IMR-90 (cell line): ENCODE measurements at places on chromosomes 16 and 17. TPM values are rescaled to one million over a fixed set of nuclear protein-coding genes. Genes with fewer than 3 reads are reported as not detected.

GRCh38 chr17:61412860-61413660 is 13.4 kb downstream of the TBX2 start:
- peak overlapping the region; percentile 89 for H3K27ac ChIP-seq
- H3K4me1 ChIP-seq, result peaks cover 33% of the 10 kb centered on the region
- peak overlapping the region; percentile 66 for H3K4me3 ChIP-seq
- no peaks in the 10 kb centered on the region for H3K27me3 ChIP-seq

The SLFN11 gene
- total RNA-seq, result 114 and 144 TPM in 2 replicates

- H3K36me3 ChIP-seq, result no peaks in the 10 kb centered on the region
- H3K4me3 ChIP-seq, result no peak overlapping the region
- H3K27ac ChIP-seq, result no peak overlapping the region
- peaks cover 4% of the 10 kb centered on the region for H3K27me3 ChIP-seq
- DNase-seq, result no peak
- H3K4me1 ChIP-seq, result no peaks in the 10 kb centered on the region
Measured at GRCh38 chr17:55478971-55479370, 32.3 kb downstream of the SMIM36 start.

DNA sequence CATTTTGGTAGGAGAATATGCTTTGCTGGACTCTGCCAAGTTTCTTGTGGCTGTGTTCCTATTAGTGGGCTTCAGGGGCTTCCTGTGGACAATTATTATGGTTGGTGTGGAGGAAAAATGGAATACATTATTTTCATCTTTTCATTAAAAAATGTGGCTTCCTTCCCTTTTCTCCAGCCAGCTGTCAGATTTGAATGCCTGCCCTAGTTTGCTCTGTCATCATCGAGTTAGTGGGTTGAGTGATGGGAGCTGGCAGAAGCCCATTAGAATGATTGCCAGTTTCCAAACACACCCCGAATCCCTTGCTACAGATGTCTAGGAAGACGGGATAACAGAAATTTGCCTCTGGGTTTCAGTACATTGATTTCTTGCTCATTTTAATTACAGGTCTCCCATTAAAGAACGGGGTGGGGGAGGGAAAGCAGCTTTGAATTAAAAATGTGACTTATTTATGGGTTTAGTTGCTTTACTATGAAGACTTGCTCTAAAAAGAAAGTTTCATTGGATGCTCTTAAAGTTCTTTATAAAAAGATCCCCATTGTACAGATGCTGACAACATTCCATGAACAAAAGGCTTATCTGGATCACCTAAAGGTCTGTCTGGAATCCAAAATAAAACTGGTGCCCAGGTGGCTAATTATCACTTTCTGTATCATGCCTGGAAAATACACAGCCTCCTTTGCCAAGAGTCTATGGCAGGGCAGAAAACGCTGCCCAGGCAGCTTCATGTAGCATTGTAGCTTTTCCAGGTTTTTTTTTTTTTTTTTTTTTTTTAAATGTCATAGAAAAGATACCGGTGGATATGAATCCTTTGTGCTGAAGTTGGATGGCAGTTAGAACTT is 103.6 kb downstream of the PRKCA start:
- H3K4me1 ChIP-seq, result peaks cover 8% of the 10 kb centered on the region
- no peak overlapping the region for H3K4me3 ChIP-seq
- no peaks in the 10 kb centered on the region for H3K27me3 ChIP-seq

- H3K27me3 ChIP-seq, result no peaks in the 10 kb centered on the region
- H3K36me3 ChIP-seq, result no peaks in the 10 kb centered on the region
- DNase-seq, result no peak
- H3K4me1 ChIP-seq, result peaks cover 8% of the 10 kb centered on the region
- peak overlapping the region; percentile 88 for H3K27ac ChIP-seq
Measured at GRCh38 chr16:4182581-4183236, 59.2 kb downstream of the SRL start.

- H3K4me3 ChIP-seq, result no peak overlapping the region
- no peak for DNase-seq
- no peaks in the 10 kb centered on the region for H3K4me1 ChIP-seq
- H3K36me3 ChIP-seq, result no peaks in the 10 kb centered on the region
Measured at GRCh38 chr17:44258811-44259351, 9.1 kb downstream of the SLC4A1 start.

DNA sequence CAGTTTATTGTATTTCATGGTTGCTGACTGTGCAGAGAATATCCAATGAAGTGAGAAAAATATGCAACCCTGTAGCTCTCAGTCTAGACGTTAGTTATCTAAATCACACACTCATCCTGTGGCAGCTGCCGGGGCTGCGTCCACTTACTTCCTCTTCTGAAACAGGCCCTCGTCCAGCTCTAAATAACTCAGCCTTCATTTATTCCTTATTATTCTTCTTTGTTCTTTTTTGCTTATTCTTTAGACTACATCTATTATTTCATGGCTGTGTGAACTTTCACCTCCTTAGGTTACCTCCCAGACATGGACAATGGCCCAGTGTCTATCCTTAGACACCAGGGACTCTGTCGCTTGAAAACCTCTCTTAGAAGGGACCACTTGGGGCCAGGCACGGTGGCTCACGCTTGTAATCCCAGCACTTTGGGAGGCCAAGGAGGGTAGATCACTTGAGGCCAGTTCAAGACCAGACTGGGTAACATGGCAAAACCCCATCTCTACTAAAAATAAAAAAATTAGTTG is 3.4 kb upstream of the THUMPD1 start:
- DNase-seq, result no peak
- no peak overlapping the region for H3K4me3 ChIP-seq
- no peaks in the 10 kb centered on the region for H3K27me3 ChIP-seq
- no peaks in the 10 kb centered on the region for H3K36me3 ChIP-seq
- peaks cover 2% of the 10 kb centered on the region for H3K4me1 ChIP-seq
- no peak overlapping the region for H3K27ac ChIP-seq

The PROCA1 gene
- total RNA-seq, result 0.28 and 0.36 TPM in 2 replicates

The CCL23 gene
- not detected in 2 replicates for total RNA-seq

DNA sequence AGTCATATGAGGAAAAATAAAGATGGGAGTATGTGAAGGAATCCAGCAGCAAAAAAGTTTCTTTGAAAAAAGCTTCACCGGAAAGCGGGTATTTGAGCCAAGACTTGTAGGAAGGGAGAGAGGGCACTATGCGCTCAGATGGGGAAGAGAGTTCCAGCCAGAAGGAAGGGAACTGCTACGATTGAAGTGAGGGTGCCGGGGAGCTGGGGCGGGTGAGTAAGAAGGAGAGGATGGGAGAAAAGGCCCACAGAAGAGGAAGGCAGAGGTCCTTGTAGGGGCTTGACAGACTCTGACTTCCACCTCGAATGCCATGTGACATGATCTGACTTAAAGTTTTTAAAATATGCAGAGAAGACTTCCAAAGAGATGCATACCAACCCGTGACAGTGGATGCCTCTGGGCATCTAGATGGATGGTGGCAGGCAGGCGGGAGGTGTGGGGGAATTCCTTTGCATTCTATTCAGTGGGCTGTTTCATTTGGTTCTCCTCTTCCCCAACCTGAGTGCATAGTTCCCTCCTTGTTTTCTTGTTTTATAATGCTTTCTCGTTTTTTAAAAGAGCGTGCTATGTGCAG is 44.9 kb downstream of the CDRT4 start:
- H3K27me3 ChIP-seq, result peaks cover 3% of the 10 kb centered on the region; the same call in 1 of the 2 replicates
- peaks cover 5% of the 10 kb centered on the region; the same call in 1 of the 2 replicates for H3K4me1 ChIP-seq
- no peaks in the 10 kb centered on the region for H3K36me3 ChIP-seq
- H3K27ac ChIP-seq, result no peak overlapping the region
- H3K4me3 ChIP-seq, result no peak overlapping the region

The MT4 gene
- not detected in 2 replicates for total RNA-seq

GRCh38 chr17:49959183-49959935 is 9.6 kb upstream of the DLX4 start:
- peak; percentile 4 for DNase-seq
- H3K27ac ChIP-seq, result no peak overlapping the region
- H3K36me3 ChIP-seq, result no peaks in the 10 kb centered on the region
- no peaks in the 10 kb centered on the region for H3K4me1 ChIP-seq
- H3K27me3 ChIP-seq, result peaks cover 55% of the 10 kb centered on the region
- no peak overlapping the region for H3K4me3 ChIP-seq

DNA sequence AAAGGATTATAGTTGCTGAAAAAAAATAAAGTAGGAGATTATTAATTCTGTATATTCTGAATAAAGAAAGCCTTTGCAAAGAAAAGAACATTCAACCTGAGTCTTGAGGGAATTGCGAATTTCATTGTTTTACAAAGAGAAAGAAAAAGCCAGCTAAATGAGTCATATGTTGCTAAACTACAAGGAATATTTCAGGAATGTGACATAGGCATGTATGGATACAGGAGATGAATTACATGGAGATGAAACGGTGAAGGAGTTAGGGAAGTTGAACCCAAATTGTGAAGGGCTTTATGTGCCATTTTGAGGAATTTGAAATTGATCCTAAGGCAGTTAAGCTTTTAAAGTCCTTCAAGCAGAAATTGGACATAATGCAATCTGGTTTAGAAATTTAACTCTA is 177.3 kb upstream of the RBL2 start:
- H3K27ac ChIP-seq, result no peak overlapping the region
- H3K27me3 ChIP-seq, result no peaks in the 10 kb centered on the region
- H3K4me3 ChIP-seq, result no peak overlapping the region
- no peaks in the 10 kb centered on the region; the same call in 1 of the 2 replicates for H3K4me1 ChIP-seq
- DNase-seq, result peak; percentile 59

The RNU2-1 gene
- total RNA-seq, result not detected in 2 replicates

The MYO15B gene
- 0.18 TPM in 1 of 2 replicates, not detected in the other for total RNA-seq

The CLEC19A gene
- not detected in 2 replicates for total RNA-seq

GRCh38 chr16:86704516-86704915 is 126.2 kb downstream of the FOXL1 start:
- H3K36me3 ChIP-seq, result no peaks in the 10 kb centered on the region
- peaks cover 3% of the 10 kb centered on the region; the same call in 1 of the 2 replicates for H3K27me3 ChIP-seq
- DNase-seq, result no peak
- no peaks in the 10 kb centered on the region for H3K4me1 ChIP-seq
- H3K27ac ChIP-seq, result no peak overlapping the region

The SCGB1C2 gene
- total RNA-seq, result not detected in 2 replicates

The HOXB5 gene
- total RNA-seq, result 0.54 and 0.56 TPM in 2 replicates

DNA sequence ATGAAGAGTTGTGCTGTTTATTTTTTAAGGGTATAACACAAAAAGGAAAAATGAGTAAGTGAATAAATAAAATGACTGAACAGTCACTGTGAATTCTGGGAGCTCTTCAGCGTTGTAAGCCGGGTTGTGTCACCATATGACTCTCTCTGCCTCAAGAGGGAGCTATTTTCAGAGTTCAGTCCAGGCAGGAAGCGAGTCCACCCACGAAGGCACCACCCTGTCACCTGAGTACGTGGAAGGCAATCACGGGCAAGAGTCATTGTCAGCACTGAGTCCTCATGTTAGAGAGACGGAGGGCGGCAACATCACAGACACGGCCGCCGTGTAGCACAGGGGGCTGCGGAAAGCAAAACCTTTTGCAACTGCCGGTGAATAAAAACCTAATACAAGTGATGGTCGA is 227.6 kb downstream of the UTP18 start:
- no peak overlapping the region for H3K4me3 ChIP-seq
- no peaks in the 10 kb centered on the region for H3K36me3 ChIP-seq
- no peaks in the 10 kb centered on the region for H3K27me3 ChIP-seq
- H3K27ac ChIP-seq, result no peak overlapping the region

DNA sequence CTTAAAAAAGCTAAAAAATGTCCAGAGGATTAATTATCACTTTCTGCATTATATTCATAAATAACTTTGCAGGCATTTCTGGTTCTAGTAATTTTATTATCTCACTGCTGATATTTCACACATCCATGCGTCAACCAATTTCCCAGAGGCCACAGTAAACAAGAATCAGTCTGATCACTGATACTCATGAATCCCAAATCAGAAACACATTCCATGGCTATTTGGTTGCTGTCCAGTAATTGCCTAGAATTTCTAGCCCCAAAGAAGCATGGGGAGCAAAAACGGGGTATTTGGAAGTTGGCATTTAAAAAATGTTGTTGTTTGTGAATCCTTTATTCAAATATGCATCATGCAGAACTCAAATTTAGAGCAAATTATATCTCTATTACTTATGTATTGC is 244.8 kb downstream of the CDH8 start:
- H3K27ac ChIP-seq, result no peak overlapping the region
- H3K36me3 ChIP-seq, result no peaks in the 10 kb centered on the region
- no peaks in the 10 kb centered on the region for H3K4me1 ChIP-seq

DNA sequence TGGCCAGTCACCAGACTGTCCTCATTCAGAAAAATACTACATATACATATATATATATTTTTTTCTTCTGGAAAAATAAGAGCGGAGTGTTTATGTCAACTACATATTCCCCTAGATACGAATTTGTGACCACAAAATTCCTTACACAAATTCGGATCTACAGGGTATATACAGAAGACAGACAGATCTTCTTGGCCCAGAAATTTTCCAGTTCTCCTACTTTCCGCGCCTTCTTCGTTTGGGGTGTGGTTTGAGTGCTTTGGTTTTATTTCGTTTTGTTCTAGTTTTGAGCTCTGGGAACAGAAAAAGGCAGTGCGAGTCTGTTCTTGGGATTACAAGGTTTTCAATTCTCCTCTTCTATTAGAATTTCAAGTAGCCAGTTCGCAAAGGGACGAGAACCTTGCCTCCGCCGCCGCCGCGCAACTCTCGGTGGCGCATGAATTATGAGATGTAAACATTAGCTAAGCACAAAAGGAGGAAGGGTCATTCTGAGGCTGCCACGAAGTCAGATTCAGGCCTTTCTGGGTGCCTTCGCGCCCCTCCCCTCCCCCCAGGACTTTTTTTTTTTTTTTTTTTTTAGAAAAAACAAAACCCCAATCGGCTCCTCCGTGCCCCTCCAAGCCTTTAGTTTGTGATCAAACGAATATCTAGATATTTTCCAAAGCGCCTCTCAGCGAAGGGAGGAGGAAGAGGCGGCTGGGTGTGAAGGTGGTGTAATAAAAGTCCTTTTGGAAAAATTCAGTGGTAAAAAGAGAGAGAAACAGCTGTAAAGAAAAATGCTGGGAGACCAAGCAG is 1.8 kb upstream of the HOXB4 start:
- peak overlapping the region; percentile 92 for H3K4me3 ChIP-seq
- DNase-seq, result peak; percentile 82
- H3K27me3 ChIP-seq, result no peaks in the 10 kb centered on the region
- H3K27ac ChIP-seq, result peak overlapping the region; percentile 100

The SMIM22 gene
- total RNA-seq, result not detected in 2 replicates

The CRHR1 gene
- not detected in 2 replicates for total RNA-seq

DNA sequence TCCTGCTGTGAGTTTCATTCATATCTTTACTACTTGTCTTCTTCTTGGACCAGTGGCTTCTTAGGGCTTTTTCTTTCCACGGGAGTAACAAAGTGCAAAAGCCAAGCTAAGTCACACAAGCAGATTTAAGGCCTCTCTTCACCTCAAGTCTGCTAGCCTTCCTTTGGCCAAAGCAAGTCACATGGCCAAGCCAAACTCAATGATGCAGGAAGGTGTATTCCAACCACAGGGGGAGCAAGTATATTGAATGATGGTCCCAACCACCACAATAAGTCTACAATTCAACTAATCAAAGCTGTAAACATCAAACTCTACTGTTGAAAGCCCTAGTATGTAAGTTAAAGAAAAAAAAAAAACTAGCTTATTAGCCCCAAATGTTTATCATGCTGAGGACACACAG is 44.5 kb upstream of the CDYL2 start:
- no peak overlapping the region for H3K4me3 ChIP-seq
- no peak for DNase-seq
- H3K27ac ChIP-seq, result no peak overlapping the region

- no peaks in the 10 kb centered on the region for H3K36me3 ChIP-seq
- no peaks in the 10 kb centered on the region for H3K4me1 ChIP-seq
- H3K27me3 ChIP-seq, result peaks cover 9% of the 10 kb centered on the region
- no peak overlapping the region for H3K4me3 ChIP-seq
Measured at GRCh38 chr16:11655655-11656054, 12.6 kb upstream of the SNN start.

GRCh38 chr16:8776129-8776584 is 21.3 kb downstream of the TMEM186 start:
- DNase-seq, result no peak
- no peak overlapping the region for H3K27ac ChIP-seq
- no peaks in the 10 kb centered on the region for H3K27me3 ChIP-seq
- no peaks in the 10 kb centered on the region; the same call in 1 of the 2 replicates for H3K36me3 ChIP-seq
- no peaks in the 10 kb centered on the region for H3K4me1 ChIP-seq

The KRTAP4-9 gene
- total RNA-seq, result not detected in 2 replicates

The CDK3 gene
- total RNA-seq, result 0.56 and 0.72 TPM in 2 replicates
